IPS DF 6.9 (cell line): ENCODE measurements at places on chromosomes 5 and 9.

DNA sequence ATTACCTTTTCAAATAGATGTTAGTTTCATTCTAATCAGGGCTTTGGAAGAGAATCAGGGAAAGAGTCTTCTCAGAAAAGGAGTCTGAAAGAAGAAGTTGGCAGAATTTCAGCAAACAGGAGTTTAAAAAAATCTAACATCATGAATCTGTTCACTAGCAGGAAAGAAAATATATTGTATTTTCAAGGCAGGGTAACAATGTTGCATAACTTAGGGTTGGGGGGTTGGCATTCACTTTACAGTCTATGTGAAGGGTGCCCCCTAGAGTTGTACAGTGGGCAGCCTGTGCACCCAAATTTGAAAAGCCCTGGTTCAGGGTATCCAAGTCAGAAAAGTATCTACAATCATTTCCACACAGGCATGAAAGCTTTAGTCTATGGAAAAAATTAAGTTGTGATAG, 348.4 kb upstream of the SLC30A5 start:
- no peaks in the 10 kb centered on the region for H3K27me3 ChIP-seq
- H3K4me3 ChIP-seq, result no peak overlapping the region
- no peaks in the 10 kb centered on the region for H3K36me3 ChIP-seq
- no peak for DNase-seq

GRCh38 chr9:27504259-27504658, 19.8 kb upstream of the IFNK start:
- no peaks in the 10 kb centered on the region for H3K27me3 ChIP-seq
- no peak overlapping the region for H3K4me3 ChIP-seq
- H3K27ac ChIP-seq, result no peak overlapping the region

GRCh38 chr9:19387317-19387716, 7.3 kb upstream of the RPS6 start:
- no peaks in the 10 kb centered on the region for H3K4me1 ChIP-seq
- H3K4me3 ChIP-seq, result no peak overlapping the region
- H3K27me3 ChIP-seq, result no peaks in the 10 kb centered on the region
- no peak overlapping the region for H3K27ac ChIP-seq
- H3K36me3 ChIP-seq, result no peaks in the 10 kb centered on the region

GRCh38 chr5:3875144-3875543, 279.5 kb downstream of the IRX1 start:
- no peak for DNase-seq
- no peak overlapping the region for H3K27ac ChIP-seq
- no peaks in the 10 kb centered on the region for H3K36me3 ChIP-seq
- H3K4me1 ChIP-seq, result peaks cover 2% of the 10 kb centered on the region; the same call in 1 of the 2 replicates
- no peak overlapping the region for H3K4me3 ChIP-seq
